Stimulated activated CD4-positive, alpha-beta T cell treated with anti-CD3 and anti-CD28 coated beads, Interleukin-4, amount 100 ng/mL, for 24 hours (primary cell): ENCODE measurements at places on chromosomes 6 and 20.

DNA sequence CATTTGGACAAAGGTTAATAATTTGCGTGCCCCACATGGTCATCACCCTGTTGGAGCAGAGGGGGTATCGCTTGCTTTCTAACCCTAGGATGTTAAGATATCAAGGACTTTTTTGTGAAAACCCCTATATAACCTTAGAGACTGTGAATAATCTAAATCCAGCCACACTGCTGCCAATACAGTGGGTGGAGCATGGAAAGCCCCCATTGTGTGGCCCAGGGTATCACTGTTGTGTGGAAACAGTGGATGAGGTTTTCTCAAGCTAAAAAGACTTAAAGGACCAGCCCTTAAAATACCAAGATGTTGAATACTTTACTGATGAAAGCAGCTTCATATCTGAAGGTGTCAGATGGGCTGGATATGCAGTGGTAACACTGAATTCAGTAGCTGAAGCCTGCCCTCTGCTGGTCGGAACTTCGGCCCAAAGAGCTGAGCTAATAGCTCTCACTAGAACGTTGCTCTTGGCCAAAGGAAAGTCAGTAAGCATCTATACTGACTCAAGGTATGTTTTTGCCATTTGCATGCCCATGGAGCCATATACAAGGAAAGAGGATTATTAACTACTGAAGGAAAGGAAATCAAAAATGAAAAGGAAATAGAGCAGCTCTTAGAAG is 695.2 kb downstream of the PHF3 start:
- peak; percentile 6 for DNase-seq

DNA sequence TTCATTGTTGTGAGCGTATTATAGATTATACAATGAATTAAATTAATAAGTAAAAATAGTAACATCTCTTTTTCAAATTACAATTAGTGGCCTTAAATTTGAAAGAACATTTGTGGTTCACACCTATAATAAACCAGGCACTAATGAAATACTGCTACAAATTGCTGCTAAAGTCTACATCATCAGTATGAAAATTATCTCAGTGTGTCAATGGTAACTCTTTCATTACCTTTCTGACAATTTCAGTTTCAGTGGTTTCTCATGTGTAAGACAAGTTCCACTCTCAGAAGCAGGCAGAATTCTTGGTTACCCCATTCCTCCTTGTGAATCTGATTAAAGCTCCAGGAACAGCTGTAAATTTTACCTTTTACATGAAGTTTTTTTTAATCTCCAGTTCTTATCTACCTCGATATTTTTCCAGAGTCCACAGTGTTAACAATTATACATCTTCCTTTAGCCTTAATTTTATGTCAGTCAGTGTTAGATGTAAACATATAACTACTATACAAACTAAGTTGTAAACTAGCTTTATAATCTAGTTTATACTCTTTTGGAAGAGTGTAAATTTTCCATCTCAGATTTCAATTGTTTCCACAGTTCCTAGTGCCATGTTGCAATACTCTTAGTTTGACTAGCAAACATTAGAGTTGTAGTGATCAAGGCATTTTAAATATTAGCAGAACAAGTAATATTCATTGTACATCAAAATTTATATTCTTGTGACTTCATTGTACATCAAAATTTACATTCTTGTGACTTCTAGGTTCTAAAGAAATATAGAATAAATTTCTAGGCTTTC is 1038.4 kb downstream of the EPHA7 start:
- DNase-seq = no peak

DNA sequence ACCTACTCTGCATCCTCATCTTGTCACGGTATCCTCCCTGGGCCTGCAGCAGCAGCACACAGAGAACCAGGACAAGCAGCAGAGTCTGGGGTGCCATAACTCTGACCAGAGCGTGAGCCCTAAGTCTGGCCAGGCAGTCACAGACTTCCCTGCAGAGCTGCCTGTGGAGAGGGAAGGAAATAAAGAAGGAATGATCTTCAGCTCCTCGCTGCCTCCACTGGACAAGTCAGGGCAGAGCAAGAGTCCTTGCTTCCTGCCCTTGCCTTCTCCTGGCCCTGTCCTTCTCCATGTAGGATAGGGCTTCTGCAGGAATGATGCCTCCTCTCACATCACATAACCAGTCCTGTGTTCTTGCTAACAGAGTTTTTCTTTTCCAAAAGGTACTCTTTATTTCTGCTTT is 15.9 kb upstream of the WFDC11 start:
- no peak for DNase-seq

- DNase-seq = peak; percentile 64
Measured at GRCh38 chr20:13221673-13222318, 722 bp downstream of the ISM1 start.

DNA sequence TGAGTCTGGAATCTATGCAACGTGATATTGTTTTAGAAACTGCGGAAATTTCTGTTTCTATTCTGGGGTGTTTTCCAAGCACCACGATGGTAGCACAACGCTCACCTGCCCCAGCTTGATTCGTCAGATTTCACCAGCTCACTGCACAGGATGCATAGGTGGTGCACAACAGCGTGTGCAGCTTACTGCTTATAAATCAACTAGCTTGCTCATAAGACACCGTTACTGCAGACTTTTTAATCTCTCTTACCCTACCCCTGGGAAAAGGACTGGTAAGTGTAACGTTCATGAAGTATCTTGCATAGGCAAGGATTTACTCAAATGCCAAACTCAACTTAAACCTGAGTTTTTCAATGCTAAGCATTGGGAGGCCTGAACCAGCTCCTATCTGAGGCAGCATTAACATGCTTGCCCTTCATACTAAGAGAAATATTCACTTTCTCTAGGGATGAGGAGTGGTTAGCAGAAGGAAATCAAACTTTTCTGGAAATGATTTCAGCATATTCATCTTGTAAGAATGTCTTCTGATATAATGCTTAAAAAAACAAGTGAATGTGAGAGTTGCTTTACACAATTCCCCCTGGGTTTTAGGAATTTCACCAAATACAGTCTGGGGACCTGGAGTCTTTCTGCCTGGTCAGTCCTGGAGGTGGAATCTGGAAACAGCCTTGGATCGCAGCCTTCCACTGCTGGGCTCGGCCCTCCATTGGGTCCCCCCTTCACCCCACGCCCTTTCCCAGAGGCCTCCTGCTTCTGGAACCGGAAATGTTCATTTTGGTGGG is 100.6 kb downstream of the DACT2 start:
- no peak for DNase-seq

- no peak for DNase-seq
Measured at GRCh38 chr20:7240490-7240889, 473.0 kb downstream of the BMP2 start.

- no peak for DNase-seq
Measured at GRCh38 chr20:32580970-32581838, 3.9 kb downstream of the NOL4L start.

DNA sequence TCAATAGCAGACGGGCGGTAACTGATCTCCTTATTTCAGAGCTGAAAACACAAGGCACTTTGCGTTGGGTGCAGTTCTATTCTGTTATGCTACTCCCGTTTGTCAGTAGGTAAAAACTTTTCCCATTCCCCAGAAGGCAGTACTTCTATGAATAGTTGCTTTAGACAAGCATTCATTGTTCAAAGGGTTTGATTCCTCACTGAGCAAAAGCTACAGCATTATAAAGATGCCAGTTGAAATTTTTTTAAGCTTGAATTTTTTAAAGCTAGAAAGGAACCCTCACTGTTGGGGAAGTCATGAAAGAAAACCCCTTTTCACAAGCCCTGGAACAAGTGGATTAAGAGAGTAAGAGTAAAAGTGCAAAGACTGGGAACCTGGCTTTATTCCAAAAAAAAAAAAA is 42.3 kb downstream of the FUT9 start:
- DNase-seq = no peak

- DNase-seq = no peak
Measured at GRCh38 chr20:58742668-58743566, 50.3 kb downstream of the NPEPL1 start.

DNA sequence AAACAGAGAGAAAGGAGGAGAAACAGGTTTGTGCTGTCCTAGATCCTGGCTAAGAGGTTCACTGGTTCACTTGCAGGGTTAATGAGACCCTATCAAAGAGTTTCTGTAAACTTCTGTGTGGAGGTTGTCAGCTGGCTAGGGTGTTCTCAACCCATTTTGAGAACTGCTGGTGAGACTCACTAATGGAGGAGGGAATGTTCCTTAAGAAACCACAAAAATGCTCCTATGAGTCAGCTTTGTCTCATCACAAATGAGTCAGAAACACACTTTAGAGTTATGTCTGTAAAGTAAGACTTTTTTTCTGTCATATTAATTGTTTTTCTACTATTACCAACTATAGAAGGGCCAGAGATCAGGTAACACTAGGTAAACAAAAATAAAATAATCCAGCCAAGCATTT is 884.4 kb downstream of the PHF3 start:
- no peak for DNase-seq

DNA sequence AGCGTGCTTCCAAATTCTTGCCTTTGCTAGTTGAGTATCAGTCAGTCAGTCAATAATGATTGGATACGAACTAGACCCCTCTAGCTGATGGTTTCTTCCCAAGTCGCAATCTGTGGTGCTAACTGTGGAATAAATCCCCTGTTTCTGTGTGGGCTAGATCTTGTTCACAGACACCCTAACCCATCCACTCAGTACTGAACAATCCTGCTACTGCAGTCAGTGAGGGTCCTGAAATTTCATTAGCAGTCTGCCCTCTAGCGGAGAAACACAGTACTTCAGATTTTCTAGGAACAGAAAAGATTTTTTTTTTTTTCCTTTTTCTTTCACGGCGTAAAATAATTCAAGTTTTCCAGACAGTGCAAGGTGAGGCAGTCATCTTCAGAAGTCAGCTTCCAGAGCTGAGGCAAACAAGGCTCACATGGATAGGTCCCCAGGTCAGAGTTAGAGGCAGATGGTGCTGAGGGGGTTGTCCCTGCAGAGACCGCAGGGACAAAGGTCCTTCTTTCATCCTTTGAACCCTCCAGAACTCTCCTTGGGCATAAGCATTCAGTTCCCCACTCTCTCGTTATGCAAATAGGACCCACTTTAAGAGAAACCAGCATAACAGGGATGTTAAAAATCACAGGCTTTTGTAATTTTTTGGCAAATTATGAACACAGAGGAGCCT is 119.6 kb downstream of the SCML4 start:
- peak; percentile 47 for DNase-seq

DNA sequence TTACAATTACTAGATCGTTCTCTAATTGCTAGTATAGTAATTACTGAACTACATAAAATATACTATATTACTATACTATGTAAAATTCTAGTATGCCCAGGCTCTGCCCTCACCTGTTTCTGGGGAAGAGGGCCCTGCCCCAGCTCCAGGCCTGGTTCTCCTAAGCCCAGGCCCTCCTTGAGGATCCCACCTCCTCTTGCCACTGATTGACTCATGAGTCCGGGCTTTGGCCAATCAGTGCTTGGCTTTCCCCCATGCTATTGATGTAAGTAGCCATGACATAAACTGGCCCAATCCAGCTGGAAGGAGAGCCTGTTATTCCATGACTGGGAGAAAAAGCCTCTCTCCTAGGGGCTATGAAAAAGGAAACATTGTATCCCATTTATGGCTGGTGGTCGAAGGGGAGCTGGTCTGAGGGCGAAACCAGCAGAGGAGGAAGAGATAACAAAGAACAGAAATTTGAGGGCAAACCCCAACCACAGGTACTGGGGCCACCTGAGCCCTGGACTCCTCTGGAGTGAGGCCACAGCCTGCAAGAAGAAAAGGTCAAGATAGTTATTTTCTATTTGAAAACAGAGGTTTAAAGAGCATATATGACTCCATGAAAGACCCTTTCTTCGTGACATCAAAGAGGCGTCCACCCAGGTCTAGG is 129.3 kb upstream of the CD93 start:
- no peak for DNase-seq

DNA sequence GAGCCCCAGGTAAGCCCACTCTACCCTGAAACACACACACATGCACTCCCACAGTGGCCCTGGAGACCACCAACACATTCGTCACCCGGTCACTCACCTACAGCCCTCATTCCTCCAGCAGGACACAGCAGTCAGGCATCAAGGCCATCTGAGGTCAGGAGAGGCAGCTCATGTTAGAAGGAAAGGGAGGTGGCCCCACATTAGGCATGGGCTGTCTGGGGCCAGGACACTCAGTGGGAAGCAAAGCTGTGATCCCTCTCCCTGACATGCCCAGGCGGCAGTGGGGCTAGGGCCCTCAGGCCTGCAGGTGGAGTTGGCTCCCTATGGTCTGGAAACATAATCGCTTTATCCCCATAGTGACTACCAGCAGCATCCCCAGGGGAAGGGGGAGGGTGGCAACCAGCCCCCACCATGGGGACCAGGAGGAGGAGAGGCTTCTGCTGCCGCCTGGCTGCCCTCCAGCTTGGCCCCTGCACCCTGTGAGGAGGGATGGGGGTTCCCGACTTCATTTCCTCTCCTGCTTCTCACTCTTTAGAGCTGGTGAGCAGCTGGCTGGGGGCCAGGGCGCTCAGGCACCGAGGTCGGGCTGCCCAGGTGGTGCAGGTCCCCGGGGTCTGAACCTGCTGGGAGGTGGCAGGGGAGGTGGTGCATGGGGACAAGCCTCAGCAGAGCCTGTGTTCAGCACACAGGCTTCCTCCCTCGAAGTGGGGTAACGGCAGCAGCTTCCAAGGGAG is 76.6 kb upstream of the CST7 start:
- DNase-seq = no peak

- no peak for DNase-seq
Measured at GRCh38 chr20:44211177-44212039, 837 bp upstream of the OSER1 start.

DNA sequence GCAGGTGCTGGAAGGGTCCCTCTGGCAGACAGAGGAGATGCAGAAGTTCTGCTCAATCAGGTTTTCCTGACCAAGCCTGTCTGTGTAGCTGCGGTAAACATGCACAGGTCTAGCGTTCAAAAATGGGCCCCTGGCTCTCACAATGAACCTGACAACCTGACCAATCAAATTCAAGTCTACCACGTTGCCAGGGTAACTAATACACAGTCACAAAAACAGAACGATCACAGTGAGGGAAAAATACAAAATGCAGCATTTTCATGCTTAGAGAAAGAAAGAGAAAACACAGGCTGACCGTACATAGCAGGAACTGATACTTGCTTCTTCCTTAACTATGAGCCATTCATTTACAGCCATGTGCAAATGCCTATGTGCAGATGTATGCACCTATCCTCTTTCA is 353.1 kb upstream of the TSHZ2 start:
- DNase-seq = no peak

- DNase-seq = no peak
Measured at GRCh38 chr6:129273161-129273560, 390.2 kb downstream of the LAMA2 start.

- DNase-seq = no peak
Measured at GRCh38 chr6:145688493-145688905, 46.8 kb downstream of the EPM2A start.

- no peak for DNase-seq
Measured at GRCh38 chr6:158506601-158507000, 53.3 kb upstream of the TMEM181 start.

DNA sequence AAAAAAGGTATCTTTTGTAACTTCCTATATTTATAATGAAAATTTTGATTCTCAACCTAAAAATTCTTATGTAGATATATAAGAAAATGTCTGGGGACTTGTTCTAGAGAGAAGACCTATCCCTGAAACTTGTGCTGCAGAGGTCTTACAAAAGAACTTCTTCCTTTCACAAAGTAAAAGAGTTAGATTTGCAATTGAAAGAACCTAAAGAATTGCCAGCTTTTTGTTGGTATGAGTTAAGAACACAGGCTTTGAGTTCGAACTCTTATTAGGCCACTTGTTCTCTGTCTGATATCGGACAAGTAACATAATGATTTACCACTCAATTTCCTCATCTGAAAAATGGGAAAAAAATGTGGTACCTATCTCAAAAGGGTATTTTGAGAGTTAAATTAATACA is 162.0 kb upstream of the LAMA2 start:
- no peak for DNase-seq

- DNase-seq = no peak
Measured at GRCh38 chr20:59448196-59448595, 147.8 kb downstream of the EDN3 start.

GRCh38 chr20:4227085-4227821 is 211.9 kb upstream of the RNF24 start:
- no peak for DNase-seq
